ENCODE measurements at places on chromosomes 3 and 15.
A peak's percentile ranks its signal among the peaks of the same experiment; 100 is the strongest.

- DNase-seq: no peak
These were observed 1.0 kb downstream of the MYLK start for GRCh38 chr3:123883111-123883510.

GRCh38 chr3:165464736-165465135, 268.6 kb upstream of the SLITRK3 start:
- DNase-seq: no peak

DNA sequence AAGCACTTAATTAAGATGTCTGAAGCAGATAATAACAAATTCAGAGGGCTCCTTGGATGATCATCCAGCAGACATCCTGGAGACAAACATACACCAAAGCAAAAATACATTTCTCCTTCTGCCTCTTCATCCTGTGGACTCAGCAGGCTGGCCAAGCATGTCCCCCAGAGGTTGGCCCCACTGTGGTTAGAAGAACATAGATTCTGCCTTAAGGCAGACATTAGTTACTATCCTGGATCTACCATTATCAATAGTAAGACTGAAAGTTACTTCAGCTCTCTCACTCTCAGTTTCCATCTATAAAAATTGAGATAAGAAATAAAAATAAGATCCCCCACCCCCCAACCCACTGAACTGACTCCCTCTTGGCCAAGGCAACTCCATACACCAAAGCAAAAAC, 28.6 kb upstream of the TGFBR2 start:
- DNase-seq: no peak

GRCh38 chr3:68306571-68306970, 625.8 kb downstream of the TAFA4 start:
- peak; percentile 1 for DNase-seq

GRCh38 chr3:58261954-58262666, 24.5 kb downstream of the ABHD6 start:
- no peak for DNase-seq

GRCh38 chr3:97552186-97552585, 212.4 kb upstream of the ARL6 start:
- no peak for DNase-seq

GRCh38 chr15:73996939-73997338, 2.4 kb downstream of the PML start:
- DNase-seq: peak; percentile 63

GRCh38 chr3:183100376-183100775, 1.1 kb upstream of the MCCC1 start:
- DNase-seq: no peak

GRCh38 chr3:74605437-74605836, 9.0 kb downstream of the CNTN3 start:
- DNase-seq: no peak

GRCh38 chr3:182484682-182485081, 308.6 kb upstream of the ATP11B start:
- no peak for DNase-seq

GRCh38 chr3:176964661-176965060, 232.6 kb downstream of the TBL1XR1 start:
- DNase-seq: peak; percentile 7
